ENCODE measurements at places on chromosomes 12 and 14.

- no peak for DNase-seq
These were observed 5.6 kb downstream of the MYH6 start for GRCh38 chr14:23402296-23403138.

GRCh38 chr12:32535288-32535999, 136.1 kb downstream of the FGD4 start:
- DNase-seq, result no peak

DNA sequence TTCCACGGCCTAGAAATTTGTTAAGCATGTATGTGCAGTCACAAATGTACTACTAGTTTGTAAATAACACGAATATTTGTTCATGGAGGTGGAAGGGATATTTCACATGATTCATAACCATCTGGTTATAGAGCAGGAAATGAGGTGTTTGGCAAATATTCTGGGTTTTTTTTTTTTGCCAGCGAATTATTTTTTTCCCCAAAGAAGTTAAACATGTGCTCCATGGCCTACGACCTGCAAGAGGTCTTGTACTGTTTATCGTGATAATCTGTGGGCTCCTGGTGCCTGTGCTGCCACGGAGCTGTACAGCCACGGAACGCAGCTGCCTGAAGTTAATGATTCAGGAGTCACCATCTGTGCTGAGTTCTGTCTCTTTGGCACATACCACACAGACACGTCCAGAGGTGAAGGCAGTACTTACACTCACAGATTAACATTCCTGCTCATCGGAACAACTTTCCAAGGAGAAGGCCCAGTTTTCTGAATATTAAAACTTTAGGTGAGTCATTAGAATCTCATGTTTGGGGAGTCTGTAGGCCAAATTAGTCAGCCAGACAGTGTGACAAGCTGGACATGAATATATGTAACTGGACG, 156.3 kb downstream of the TMX1 start:
- no peak for DNase-seq

- DNase-seq, result peak; percentile 28
These were observed 9.3 kb downstream of the COCH start for GRCh38 chr14:30883508-30884294.

- DNase-seq, result no peak
These were observed 101.4 kb downstream of the SLC38A1 start for GRCh38 chr12:46167412-46167811.

DNA sequence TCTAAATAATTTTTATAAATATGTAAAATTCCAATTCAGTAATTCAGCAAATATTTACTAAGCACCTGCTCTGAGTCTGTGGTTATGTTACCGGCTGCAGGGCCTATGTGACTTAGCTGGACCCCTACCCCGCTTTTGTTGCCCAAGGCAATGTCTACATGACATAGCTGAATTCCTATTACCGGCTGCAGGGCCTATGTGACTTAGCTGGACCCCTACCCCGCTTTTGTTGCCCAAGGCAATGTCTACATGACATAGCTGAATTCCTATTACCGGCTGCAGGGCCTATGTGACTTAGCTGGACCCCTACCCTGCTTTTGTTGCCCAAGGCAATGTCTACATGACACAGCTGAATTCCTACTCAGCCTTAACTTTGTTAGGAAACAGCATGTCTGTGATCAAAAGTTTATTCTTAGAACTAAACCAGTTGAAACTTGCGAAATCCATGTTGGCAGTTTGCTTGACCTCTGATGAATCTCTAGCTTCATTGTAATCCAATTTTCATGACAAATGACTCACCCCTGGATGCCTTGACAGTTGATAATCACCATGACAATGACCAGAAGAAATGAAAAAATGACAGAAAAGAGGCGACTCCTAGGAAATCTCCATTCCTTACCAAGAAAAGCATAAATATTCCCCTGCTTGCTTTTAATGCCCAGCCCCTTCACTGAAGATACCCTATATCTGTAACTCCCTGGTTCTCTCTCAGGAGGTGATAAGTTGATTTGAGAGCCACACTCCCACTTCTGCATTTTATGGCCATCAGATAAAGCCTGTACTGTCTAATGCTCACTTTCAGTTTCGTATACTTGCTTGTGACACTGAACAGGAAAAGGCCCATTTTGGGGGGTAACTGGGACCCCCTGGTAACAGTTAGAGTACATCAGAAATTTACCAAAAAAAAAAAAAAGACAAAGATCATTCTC, 148.4 kb upstream of the SYT10 start:
- DNase-seq, result no peak

DNA sequence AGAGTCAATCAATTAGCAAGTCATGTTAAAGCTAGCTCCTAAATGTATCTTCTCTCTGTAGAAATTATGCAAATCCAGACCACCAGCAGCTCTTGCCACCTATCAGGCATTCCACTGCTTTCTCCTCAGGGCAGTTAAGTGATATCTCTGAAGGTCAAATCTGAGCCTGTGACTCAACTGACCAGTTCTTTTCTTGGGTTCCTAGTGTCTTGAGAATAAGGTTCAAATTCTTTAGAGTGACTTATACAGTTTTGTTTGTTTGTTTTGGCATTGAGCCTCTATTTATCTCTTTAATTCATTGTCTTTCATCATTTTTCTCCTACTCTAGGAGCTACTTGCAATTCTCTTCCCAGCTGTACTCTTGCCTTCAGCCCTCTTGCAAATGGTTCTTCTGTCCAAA, 2.5 kb upstream of the LRIG3 start:
- DNase-seq, result no peak

DNA sequence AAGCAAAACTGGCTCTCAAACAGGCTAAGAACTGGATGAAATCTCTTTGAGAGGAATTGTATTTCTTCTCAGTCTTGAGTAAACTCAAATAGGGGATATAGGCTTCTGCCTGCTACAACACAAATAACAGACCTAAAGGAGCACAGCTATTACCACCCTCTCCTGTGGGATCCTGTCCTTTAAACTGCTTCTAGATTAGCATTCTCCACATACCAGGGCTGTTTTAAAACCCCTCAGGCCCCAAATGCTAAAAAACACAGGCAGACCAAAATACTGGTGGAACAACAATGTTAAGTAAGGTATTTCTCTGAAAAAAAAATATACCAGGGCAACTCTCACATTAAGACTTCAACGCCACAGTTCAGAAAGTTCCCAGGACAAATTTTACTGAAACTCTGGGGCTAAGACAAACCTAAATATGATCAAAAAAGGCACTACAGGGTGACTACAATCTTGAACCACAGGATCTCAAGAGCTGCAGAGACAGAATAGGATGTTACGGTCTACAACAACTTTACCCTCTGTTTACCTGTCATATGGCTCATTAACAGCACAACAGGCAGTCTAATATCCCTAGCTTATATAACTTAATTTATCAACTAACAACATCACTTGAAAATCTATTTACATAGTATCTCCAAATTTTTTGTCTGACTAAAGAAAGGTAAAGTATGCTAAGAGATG, 7.2 kb downstream of the CPNE8 start:
- DNase-seq, result no peak

GRCh38 chr12:115726691-115727090, 550.8 kb downstream of the MED13L start:
- DNase-seq, result no peak

DNA sequence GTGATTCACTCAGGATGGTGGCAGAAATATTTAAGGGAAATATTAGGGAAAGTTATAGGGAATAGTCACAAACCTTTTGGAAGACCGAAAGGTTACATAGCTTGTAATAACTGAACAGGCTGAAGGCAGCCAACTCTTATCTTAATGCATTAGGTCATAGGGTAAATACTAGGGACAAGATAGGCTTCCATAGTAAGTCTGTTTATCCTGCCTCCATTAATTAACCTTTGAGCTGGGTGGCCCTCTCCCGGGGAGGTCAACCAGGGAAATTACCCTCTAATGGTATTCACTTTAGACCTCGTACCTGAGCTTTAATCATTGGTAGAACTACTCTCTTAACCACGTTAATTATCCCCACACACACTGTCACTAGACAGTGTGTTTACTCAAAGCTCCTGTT, 981.8 kb downstream of the SLC16A7 start:
- DNase-seq, result no peak

DNA sequence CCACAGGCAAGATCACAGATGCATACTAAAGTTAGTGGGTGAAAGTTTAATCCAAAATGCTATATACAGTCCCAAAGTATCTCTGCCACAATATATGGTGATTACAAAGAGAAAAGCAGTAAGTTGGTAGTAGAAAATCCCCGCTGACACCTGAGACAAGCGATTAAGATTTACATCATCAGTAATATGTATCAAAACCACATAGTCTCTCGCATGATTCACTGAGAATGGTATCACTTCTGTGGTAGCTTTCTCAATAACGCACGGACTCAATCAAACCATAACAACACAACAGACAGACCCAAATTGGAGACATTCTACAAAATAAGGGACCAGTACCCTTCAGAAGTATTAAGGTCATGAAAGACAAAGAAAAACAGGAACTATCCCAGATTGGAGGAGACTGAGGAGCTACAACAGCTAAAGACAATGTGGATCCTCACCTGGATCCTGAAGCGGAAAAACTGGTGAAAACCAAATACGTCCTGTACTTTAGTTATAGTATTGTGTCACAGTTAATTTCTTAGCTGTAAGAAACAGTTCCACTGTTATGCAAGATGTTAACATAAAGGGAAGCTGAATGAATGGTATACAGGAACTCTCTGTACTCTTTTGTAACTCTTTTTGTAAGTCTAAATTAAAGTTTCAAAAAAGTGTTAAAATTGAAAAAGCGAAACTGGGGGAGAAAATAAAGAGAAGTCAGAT, 51.0 kb downstream of the SPTLC2 start:
- DNase-seq, result no peak

- no peak for DNase-seq
These were observed 124.8 kb downstream of the SAMD4A start for GRCh38 chr14:54691525-54692283.

GRCh38 chr12:32777691-32778175, 22.0 kb upstream of the YARS2 start:
- DNase-seq, result no peak

DNA sequence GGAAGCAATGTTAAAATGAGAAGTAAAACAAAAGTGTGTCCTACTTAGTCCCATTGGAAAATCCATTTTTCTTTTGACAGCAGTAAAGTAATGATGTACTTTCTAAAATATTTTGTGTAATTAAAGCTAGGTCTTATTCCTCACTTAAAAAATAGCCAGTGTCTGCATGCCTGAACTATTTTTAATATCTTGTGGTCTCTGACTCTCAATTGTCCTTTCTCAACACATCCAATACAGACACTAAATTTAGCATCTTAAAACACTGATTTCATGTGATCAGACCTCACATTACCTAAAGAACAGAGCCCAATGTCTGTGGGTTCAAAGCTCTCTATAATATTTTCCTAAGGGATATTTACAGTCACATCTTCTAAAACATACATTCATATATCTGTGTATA, 108.0 kb downstream of the DERA start:
- DNase-seq, result no peak

GRCh38 chr12:47991106-47992061, 12.9 kb downstream of the COL2A1 start:
- DNase-seq, result no peak

DNA sequence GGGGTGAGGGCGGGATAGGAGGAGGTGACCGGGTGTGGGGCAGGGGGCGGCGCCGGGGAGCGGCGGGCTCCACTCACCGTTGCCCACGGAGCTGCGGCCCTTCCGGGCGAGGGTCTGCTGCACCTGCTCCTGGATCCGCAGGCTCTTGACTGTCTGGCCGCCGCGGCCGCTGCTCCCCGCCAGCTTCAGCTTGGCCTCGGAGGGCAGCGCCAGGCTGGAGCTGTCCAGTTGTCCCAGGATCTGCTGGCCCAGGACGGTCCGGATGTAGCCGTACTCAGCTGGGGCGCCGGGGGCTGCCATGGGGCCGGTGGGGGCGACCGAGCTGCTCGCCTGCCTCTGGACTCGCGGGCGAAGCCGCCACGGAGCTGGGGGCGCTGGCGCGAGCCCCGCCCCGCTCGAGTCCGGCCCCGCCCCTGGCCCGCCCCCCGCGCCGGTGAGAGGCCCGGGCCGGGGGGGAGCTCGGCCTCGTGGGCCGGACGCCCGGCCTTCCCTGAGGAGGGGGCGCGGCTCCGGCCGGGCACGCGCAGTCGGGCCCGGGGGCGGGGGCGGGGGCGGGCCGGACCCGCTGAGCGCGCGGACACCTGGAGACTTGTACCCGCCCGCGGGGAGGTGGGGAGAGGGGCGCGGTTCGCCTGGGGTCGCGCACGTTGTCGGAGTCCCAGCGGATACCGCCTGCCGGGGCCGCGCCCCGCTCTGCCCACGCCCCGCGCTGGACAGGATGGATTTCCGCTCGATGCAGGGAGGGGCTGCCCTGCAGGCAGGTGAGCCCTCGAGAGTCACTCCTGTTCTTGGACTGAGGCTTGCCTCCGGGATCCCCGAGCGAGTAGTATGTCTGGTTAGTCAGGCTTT, at the start of gene PKP2:
PKP2 (minus strand) TSS at position 346 of the 849 bp plus-strand sequence; CDS start at position 300, 46 bp downstream.
- no peak for DNase-seq

GRCh38 chr12:63814146-63814772, 30.2 kb upstream of the SRGAP1 start:
- DNase-seq, result no peak

DNA sequence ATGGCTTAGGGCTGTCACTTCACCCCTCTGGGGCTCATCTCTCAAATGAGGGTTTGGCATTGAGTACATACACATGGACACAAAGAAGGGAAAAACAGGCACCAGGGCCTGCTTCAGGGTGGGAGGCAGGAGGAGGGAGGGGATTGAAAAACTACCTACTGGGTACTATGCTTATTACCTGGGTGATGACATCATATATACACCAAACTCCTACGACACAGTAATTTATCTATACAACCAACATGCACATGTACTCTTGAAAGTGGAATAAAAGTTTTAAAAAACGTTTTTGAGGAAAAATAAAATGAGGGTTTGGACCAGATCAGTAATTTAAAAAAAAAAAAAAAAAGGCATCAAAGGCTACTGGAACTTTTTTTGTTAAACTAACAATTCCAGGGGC, 3.6 kb upstream of the TC2N start:
- no peak for DNase-seq

DNA sequence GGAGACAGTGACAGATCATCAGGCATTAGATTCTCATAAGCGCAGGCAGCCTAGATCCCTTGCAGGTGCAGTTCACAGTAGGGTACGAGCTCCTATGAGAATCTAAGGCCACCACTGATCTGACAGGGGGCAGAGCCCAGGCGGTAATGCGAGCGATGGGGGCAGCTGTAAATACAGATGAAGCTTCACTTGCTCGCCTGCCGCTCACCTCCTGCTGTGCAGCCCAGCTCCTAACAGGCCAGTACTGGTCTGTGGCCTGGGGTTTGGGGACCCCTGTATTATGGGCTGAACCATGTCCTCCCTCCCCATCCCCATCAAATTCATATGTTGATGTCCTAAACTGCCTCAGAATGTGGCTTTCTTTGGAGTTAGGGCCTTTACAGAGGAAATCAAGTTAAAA, 63.2 kb downstream of the NOS1 start:
- DNase-seq, result no peak

- no peak for DNase-seq
These were observed 125.2 kb upstream of the CCDC196 start for GRCh38 chr14:66361013-66361412.

GRCh38 chr12:64840119-64840518, 15.7 kb downstream of the TBC1D30 start:
- DNase-seq, result no peak

- no peak for DNase-seq
These were observed 151.4 kb upstream of the HIF1A start for GRCh38 chr14:61543946-61544345.
